ENCODE measurements at places on chromosomes 7 and 10.
A peak's percentile ranks its signal among the peaks of the same experiment; 100 is the strongest.

DNA sequence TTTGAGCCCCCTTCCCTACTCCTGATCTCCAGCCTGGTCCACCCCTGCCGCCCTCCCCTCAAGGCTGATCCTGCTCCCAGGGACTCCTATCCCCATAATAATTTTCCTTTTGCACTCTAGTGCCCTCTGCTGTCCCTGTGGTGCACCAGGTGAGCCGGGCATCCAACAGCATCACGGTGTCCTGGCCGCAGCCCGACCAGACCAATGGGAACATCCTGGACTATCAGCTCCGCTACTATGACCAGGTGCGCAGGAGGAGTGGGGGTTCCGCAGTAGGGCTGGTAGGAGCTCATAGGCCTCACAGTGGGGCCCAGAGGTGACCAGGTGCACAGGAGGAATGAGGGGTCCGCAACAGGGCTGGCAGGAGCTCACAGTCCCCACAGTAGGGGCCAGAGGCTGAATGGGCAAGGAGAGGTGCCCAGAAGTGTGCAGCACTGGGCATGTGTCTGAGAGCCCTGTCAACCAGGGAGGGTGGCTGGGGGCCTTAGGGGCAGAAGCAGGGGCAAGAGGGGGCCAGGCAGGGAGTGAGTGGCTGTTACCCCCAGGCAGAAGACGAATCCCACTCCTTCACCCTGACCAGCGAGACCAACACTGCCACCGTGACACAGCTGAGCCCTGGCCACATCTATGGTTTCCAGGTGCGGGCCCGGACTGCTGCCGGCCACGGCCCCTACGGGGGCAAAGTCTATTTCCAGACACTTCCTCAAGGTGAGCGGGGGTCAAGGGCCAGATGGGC lies 11.7 kb downstream of the EPHB6 start:
- DNase-seq = no peak

DNA sequence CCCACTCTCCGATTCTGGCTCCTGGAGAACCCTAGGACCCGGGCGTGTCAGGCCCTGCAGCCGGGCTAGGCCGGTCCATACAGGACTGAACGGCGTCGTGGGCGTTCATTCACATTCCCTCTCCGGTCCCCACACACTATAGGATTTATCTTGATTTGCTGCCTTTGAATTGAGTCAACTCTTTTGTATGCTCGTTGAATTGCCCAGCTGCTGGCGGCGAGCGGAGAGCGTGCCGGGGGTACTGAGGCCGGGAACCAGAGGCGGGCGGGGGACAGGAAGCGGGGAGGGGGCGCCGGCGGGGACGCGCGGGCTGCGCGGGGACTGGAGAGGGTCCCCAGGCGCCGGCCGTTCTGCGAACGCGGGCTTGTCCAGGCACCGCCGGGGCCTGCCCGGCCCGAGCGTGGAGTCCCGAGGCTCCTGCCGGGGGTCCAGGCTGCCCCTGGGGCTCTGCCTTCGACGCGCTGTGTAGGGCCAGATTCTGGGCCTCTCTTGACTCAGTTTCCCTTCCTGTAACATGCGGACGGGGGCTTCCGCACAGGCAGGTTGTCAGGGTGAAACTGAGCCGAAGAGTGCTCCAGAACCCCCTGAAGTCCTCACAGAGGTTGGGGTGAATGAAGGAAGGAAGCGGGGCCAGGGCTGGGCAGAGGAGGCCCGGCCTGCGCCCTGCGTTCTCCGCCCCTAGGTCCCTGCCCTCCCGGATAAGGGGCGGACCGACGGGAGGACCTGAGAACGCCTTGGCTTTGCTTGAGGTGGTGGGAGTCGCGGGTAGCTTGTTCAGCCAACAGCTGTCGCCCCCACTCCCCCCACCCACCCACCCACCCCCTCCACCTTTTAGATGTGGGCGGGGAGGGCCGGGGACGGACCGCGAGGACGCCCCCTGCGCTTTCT lies 769 bp upstream of the ELFN1 start:
- no peak for DNase-seq

GRCh38 chr10:121330563-121330962 lies 267.7 kb downstream of the FGFR2 start:
- DNase-seq = no peak

GRCh38 chr10:103812004-103812403 lies 43.4 kb downstream of the SH3PXD2A start:
- DNase-seq = no peak

DNA sequence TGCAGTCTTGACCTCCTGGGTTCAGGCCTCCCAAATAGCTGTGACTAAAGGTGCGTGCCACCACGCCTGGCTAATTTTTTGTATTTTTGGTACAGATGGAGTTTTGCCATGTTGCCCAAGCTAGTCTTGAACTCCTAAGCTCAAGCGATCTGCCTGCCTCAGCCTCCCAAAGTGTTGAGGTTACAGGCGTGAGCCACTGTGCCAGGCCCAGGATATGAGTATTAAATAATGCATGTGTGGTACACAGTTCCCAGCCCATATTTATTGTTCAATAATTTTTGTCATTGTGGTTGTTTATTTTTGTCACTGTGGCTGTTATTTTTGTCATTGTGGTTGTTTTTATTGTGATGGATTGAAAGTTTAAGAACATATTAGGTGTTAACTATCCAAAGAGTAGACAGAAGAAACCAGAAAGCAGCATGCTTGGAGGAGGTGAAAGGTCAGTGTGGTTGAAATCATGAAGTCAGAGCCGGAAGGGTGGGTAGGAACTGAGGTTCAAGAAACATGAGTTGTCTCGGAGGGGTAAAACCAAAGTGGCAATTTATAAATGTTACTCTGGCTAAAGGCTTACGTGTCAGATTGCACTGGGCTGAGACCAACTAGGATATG lies 45.0 kb downstream of the MRC1 start:
- DNase-seq = no peak

DNA sequence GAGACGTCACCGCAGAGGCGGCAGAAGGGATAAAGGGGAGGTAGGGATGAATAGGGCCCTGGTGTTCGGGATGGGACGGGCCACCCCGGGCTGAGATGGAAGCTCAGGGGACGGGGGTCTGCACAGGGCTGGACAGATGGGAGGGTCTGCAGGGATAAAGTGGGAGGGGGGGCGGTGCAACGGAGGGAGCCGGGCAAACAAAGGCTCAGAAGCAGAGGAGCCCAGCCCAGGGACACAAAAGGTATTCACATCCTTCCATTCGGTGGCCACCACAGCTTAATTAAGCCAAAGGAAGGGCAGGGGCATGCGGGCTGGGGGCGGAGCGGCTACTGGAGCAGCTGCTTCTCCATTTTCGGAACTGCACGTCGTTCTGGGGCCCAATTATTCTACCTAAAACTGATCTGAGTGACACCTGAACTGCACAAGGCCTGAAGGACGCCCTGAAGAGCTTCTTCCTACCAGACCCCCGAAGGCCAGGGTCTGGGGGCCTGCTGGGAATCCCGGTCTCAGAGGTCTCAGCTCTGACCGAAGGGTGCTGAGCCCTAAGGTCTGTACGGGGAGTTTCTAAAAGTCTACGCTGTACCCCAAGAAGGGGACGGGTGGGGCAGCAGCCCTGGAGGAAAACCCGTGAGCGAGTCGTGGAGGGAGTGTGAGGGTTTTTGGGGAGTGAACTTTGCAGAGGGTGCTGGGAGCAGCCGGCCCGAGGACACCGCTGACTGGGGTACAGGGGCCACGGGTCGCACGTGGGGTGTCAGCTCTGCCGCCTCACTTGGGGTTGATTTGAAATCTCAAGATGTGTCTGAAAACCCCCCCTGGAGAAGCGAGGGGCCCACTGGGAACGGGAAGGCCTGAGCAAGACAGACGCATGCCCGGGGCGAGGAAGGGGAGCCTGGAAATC lies 334.8 kb downstream of the DNAJB6 start:
- DNase-seq = no peak

DNA sequence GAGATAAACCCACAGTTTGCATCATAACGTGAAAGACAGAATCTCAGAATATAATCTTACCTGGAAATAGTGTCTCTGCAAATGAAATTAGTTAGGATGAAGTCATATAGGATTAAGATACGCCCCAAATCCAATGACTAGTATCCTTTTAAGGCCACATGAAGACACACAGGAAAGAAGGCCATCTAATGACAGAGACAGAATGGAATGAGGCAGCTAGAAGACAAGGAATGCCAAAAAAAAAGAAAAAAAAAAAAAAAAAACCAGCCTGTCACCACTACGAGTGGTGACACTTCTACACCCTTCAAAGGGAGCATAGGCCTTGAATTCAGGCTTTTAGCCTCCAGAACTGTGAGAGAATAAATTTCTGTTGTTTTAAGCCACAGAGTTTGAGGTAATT lies 82.9 kb downstream of the HYCC1 start:
- no peak for DNase-seq

- peak; percentile 4 for DNase-seq
Observed at GRCh38 chr10:24617771-24618396, 105.8 kb downstream of the ARHGAP21 start.

GRCh38 chr7:121755818-121756552 lies 117.0 kb upstream of the PTPRZ1 start:
- no peak for DNase-seq

DNA sequence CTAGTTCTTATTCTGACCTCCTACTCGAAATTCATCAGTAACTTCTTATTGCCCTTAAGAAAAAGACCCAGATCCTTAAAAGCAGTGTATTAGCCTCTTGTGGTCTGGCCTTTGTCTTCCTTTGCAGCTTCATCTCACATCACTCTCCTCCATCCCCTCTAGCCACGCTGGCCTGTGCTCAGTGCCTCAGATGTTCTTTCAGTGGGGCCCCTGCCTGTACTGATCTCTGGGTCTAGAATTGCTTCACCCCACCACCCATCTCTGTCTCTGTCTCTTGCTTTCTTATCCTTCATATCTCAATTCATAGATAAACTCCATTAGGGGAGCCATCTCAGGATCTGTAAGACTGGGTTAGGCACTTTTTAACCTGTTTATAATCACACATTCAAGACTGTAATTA lies 1178.5 kb upstream of the C7orf33 start:
- DNase-seq = no peak

GRCh38 chr7:84722086-84722485 lies 464.8 kb downstream of the SEMA3D start:
- no peak for DNase-seq

All from SHP77 treated with DMSO at 0.1 percent for 48 hours (cell line).